ENCODE measurements at places on chromosomes 12 and 14.
A peak's percentile ranks its signal among the peaks of the same experiment; 100 is the strongest.

GRCh38 chr12:9642606-9643265 is 26.8 kb upstream of the CLEC2D start:
- peak; percentile 7 for DNase-seq

GRCh38 chr12:13023811-13024530 is 20.2 kb upstream of the FAM234B start:
- DNase-seq = no peak

- DNase-seq = no peak
Measured at GRCh38 chr12:117552971-117553370, 191.5 kb upstream of the NOS1 start.

GRCh38 chr14:99821519-99822508 is 28.6 kb downstream of the EML1 start:
- DNase-seq = peak; percentile 39

GRCh38 chr12:56158926-56159461 is 835 bp downstream of the MYL6 start:
- DNase-seq = peak; percentile 76

DNA sequence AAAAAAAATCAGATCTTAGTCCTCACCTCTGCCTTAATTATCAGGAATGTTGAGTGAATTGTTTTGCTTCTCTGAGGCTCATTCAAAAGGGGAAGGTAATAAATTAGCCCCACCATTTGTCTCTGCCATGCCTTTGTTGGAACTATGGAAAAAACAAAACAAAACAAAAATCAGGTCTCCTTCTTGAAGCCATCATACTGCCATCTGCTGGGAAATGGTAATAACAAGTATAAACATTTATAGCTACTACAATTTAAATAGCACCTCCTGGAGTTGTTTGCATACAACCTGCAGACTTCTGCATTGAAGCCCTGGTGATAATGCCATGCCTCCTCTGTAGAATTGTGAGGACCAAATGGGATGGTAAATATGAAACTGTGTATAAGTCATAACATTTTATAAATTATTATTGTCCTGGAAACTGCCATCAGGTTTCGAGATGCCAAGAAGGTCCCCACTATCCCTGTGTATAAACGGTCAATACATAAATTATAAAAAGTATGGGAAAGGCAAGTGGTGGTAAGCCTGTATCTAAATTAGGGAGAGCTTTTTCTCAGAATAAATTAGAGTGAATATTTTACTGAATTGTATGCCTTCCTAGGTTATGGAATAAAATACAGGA is 87.2 kb upstream of the FGD4 start:
- DNase-seq = peak; percentile 56

DNA sequence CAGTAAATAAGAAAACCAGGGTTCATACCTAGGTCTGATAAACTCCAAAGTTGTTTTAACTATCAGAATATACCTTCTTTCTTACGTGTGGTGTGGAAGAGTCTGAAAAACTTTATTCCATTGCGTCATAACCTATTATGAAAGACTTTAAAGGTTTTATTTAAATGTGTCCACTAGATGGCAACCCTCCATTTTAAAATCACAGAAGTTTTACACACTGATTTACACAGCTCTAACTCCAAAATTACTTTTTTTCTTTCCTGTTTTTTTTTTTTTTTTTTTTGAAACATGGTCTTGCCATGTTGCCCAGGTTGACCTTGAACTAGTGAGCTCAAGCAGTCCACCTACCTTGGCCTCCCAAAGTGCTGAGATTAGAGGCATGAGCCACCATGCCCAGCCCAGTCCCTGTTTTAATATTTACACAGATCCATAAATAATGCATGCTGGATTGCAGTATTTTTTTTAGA is 17.3 kb upstream of the TMPRSS12 start:
- DNase-seq = peak; percentile 67

GRCh38 chr12:12718381-12718759 is 1.2 kb downstream of the CDKN1B start:
- DNase-seq = no peak

DNA sequence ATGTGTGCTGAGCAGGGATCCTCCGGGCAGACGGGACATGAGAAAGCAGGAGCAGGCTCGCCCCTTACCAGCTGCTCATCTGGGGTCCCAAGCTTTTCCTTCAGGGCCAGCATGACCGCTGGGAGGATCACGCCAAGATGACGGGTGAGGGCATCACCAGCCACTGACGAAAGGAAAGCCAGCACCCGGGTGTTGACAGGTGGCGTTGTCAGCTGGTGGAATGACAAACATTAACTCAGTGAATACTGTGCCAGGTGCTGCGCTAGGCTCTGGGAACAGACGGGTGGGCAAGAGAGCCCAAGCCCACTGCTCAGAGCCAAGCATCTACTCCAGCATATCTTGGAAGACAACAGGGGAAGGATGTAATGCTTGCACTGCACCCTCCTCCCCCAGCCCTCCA is 21.3 kb upstream of the RAB35 start:
- DNase-seq = no peak

Measured in MV-4-11 (cell line).